ENCODE measurements at places on chromosomes 1 and 21.

DNA sequence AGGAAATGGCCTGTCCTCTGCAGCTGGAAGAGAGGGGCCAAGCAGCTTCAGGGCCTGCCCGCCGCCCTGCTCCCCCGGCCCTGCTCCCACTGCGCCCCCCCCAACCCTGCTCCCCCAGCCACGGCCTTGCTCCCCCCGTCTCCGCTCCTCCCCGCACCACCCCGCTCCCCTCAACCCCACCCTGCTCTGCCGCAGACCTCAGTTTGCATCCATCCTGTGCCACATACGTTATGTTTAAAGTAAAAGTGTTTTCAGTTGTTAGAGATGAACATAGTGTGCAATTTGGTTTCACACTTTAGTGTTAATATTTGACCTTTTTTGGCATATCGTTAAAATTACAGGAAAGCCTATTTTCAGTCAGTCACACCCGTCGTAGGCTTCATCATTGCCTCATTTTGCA lies 34.1 kb upstream of the DIP2A start:
- DNase-seq: no peak

DNA sequence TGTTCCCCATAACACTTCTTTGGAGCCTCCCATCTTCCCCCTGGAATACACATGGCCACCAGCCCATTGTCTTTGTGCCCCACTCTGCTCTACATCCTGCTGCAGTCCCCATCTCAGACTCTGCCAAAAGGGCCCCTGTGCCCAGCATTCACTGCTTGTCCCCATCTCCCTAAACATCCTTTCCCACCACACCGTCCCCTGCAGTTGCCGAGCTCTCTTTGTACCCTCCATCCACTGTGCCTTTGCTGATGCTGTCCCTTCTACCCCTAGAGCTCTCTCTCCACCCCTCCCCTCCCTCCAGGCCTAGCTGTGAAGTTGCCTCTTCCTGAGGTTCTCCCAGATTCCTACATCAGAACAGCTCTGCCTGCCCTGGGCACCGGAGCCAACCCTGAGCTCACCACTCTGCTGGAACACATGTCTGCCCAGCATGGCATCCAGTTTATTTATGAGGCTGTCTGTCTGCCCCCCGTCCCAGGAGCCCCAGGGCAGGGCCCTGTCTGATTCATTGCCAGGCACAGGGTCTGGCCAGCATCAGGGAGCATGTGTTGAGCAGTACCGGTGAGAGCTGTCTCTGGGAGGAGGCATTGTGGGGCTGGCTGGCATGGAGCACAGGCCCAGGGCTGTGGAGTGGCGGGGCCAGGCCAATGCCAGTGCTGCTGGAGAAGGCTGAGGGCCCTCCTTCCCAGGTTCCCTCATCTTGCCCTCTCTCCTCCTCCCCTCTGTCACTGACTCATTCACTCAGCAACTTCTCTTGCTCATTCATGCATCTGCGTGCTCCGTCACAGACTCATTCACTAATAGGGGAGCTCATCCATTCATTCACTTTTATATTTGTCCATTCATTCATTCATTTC lies 28.8 kb downstream of the EDN2 start:
- no peak for DNase-seq

GRCh38 chr1:177333936-177334595 lies 163.3 kb downstream of the BRINP2 start:
- no peak for DNase-seq

DNA sequence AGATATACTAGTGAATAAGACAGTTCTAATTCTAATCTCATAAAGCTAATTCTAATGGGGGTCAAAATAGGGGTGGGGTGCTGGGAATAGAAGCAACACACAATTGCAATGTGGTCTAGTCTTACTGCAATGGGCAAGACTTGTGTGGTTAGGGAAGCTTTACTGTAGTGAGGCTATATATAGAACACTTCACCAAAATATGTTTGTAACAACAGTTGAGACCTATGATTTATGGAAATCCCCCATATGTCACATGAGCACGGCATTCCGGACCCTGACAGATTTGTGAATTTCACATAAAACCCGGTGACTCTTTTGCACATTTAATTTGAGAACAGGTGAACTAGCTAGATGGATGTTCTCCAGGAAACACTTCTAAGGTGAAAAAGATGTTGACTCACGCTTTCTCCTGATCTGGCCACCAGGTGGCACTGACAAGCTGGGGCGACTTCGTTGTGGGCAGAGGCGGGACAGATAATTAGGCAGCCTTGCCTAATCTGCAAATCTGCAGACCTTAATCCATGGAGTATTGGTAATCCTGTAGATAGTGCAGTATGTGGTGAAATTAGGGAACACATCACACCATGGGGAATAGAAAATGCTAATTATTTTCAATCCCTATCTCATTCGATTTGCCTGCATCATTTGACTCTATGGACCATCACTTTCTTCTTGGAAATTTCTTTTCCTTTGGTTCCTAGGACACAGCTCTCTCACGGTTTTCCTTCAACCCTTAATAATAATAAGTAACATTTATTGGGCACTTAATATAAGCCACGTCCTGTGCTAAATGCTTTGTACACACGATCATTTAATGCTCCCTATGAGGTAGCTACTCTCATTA lies 37.7 kb downstream of the KIAA0040 start:
- DNase-seq: no peak

GRCh38 chr1:55632058-55632457 lies 416.9 kb upstream of the USP24 start:
- DNase-seq: no peak

- no peak for DNase-seq
Observed at GRCh38 chr1:191668525-191668924, 489.7 kb upstream of the RGS18 start.

GRCh38 chr1:70552662-70553566 lies 141.8 kb downstream of the CTH start:
- no peak for DNase-seq

- DNase-seq: no peak
Observed at GRCh38 chr1:116568662-116569380, 2.0 kb downstream of the CD58 start.

Measured in cortex of kidney (tissue), 1 donor.